CD14-positive monocyte (primary cell): ENCODE measurements at places on chromosomes 1 and 21.

DNA sequence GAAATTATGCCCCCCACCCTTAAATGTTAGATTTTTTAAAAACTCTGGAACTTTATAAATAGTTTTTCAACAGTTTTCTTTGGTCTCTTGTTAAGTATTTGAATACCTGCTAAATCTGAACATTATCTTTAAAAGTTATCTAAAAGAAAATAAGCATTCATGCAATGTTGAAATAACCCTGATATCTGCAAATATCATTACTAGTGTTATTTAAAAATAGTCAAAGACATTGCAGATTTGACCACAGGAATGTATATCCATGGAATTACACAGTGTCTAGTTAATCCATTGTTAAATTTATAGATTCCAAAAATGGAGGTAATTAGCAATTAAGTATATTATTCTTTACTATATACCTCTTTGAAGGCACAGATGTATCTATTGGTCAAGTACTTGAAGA, 42.0 kb downstream of the PRRX1 start:
- no peak for DNase-seq

DNA sequence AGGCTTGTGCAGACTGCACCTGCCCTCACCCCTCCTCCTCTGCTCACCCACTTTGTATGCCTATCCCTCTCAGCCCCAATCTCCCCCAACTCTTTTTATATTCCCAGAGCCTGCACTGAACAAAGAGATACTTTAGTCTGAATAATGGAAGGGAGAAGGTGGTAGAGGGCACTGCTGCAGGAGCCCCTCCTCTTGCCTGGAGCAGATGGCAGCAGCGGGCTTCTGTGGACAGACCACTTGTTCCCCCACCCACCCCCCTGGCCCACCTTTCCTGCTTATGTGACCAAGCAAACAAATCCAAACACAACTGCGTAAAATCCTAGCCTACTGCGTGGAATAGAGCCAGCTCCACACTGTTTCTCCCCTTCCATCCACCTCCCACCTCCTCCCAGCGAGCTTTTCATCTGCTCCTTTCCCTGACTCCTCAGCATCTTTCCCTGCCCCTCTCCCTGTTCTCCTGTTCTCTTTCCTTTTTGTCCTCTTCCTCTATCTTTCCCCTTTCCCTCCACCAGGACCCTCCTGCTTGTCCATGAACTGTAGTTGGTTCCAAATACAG, 27.5 kb downstream of the RGS8 start:
- no peak for DNase-seq

- DNase-seq: peak; percentile 95
Observed at GRCh38 chr1:231626535-231626950, at the start of gene DISC1. Gene DISC1 (plus strand): TSS chr1:231626790. CDS start chr1:231626868, 78 bp downstream.

- no peak for DNase-seq
Observed at GRCh38 chr21:15421441-15421881, 308.3 kb upstream of the USP25 start.

DNA sequence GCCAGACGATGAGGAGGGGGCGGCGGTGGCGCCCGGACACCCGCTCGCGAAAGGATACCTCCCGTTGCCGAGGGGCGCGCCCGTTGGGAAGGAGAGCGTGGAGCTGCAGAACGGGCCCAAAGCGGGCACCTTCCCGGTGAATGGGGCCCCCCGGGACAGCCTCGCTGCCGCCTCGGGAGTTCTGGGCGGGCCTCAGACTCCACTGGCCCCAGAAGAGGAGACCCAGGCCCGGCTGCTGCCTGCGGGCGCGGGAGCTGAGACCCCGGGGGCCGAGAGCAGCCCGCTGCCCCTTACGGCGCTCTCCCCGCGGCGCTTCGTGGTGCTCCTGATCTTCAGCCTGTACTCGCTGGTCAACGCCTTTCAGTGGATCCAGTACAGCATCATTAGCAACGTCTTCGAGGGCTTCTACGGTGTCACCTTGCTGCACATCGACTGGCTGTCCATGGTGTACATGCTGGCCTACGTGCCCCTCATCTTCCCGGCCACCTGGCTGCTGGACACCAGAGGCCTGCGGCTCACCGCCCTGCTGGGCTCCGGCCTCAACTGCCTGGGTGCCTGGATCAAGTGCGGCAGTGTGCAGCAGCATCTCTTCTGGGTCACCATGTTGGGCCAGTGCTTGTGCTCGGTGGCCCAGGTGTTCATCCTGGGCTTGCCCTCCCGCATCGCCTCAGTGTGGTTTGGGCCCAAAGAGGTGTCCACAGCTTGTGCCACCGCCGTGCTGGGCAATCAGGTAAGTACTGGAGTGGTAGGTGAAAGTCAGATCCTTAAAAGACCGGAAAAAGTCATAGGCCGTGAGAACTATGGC, 588 bp downstream of the FLVCR1 start:
- no peak for DNase-seq

DNA sequence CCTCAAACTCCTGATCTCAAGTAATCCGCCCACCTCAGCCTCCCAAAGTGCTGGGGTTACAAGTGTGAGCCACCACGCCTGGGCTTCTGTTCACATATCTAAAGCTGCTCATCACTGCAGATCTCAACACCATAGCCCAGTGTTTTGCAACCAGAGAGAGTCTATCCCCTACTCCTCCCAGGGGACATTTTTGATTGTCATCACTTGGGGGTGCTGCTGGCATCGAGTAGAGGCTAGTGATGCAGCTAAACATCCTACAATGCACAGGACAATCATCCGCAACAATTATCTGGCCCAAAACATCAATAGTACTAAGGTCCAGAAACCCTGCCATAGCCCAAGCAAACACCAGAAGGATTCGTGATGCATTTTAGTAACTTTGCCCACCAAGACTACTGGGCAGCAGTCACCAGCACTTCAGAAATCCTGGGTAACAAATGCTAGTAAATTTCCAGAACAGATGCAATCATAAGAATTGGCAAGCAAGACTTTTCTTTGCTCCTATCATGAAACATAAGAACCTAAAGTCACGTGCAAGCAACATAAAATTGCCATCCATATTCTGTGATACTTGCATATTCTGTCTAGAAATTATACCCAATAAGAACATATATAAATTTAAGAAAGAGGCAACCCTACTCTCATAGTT, 159.2 kb downstream of the APP start:
- no peak for DNase-seq

DNA sequence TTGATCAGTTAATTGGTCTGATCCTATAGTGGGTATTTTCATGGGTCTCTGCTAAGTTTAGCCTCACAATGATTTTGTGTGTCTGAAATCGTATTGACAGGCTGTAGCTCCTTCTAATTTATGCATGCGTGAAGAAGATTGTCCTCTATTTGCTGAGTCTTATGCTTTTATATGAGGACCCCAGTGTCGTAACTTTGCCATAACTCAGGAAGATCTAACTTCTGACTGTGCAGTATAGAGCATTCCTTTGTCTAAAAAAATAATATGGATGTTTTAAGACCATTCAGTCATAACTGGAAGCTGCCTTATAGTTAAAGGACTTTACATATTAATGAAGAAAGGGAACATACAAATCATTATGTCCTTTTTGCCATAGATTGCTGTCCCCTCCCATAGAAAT, 73.3 kb downstream of the CAMTA1 start:
- no peak for DNase-seq

DNA sequence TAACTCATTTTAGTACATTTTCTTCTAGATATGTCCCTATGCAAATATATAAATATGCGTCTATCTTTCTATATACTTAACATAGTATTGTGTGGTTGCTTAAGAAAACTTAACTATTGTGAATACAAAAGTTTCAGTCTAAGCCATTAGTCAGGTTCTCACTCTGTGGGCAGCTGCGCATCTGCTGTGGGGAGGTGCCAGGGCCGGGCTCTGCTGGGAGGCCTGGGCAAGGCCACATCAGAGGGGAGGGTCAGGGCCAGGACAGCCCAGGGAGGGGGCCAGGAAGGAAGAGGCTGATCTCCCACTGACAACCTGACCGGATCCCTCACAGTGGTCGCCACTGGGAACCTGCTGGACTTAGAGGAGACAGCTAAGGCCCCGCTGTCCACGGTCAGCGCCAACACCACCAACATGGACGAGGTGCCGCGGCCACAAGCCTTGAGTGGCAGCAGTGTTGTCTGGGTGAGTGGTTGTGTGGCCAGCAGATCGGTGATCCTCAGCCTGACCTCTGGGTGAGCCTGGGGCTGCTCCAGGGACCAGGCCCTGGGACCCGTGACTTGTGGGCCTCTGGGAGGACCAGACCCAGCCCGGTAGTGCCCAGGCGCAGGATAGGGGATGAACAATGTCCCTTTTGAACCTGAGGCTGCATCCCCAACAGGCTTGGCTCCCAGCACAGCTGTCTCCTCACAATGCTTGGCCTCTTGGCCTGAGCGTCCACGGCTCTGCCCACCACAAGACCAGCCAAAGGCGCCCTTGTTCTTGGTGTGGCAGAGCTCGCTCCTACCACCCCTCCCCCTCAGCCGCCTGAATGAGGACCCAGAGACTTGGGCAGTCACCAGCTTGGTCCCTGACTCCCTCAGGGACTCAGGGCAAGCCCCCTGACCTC, 20.2 kb downstream of the LDLRAP1 start:
- no peak for DNase-seq

GRCh38 chr1:230340526-230341161, 85.5 kb downstream of the PGBD5 start:
- DNase-seq: no peak

DNA sequence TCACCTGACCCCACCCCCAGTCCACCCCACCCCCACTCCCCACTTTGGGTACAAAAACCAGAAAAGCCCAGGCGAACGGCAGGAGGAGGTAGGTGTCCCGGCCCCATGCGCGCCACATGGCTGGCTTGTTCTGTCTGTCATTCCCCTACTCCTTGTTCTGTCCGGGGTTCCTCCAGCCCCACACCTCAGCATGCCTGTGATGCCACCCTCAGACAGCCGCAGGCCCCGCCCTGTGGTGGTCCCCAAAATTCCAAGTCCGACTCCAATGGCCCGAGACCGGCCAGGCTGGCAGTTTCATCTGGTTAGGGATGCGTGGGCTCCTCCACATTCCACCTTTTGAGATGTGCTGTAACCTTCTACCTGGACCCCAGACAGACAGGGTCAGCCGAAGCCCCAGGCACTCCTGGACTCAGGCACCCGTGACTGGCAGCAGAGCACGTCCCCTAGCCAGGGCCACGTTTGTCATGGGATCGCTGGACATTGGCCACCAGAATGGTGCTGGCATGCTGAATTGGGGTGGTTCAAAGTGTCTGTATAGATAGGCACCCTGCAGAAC, 94.4 kb downstream of the WDR4 start:
- no peak for DNase-seq

DNA sequence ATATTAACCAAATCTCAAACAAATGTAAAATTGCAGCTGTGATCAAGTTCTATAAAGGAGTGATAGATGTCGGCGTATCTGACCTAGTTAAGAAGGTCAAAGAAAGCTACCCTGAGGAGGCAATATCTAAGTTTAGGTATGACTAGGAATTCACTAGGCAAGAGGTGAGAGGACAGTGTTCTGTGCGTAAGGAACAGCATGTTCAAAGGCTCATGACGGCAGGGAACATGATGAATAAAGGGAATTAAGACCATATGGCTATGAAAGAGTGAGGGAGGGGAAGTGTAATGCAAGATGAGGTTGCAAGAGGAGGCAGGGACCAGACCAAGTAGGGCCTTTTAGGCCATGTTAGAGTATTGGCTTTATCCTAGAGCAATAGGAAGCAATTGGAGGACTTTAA, 8.6 kb downstream of the LIX1L start:
- no peak for DNase-seq

DNA sequence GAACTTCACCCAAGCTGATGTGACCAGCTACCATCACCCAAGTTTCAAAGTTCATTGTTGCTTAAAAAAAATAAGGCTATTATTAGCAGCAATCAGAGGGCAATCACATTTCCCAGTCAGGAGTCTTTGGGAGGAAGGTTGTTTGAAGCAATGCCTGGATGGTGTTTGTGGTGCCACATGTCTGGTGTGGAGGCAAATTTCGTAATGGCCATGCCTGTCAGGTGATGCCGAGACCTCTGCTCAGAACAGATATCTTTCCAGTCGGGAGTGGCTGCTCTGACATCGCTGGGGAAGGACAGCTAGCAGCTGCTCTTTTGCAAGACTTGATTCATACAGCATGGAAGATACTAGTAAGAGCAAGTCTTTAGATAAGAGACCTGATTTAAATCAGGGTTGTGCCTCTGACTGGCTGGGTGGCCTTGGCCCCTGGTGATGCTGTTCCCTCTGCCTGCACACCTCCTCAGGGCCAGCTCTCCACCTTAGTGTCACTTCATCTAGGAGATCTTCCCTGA, 187.8 kb upstream of the JUN start:
- DNase-seq: no peak

DNA sequence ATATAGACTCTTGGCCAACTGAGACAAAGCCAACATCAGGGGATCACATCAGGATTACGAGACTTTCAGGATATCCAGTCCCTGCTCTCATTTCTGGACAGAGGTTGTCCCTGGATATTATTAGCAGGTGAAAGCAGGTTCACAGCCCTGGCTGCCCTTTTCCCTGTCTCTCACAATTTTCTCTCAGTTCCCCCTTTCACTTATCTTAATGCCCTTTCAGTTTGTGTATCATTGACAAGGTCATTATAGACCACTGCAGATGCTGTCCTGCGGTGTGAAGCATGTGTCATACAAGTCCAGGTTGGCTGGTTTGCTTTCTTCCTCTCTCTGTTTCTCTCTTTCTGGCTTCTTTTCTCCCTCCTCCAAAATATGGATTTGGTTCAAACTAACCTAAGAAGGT, 2.1 kb upstream of the KLHDC9 start:
- no peak for DNase-seq

DNA sequence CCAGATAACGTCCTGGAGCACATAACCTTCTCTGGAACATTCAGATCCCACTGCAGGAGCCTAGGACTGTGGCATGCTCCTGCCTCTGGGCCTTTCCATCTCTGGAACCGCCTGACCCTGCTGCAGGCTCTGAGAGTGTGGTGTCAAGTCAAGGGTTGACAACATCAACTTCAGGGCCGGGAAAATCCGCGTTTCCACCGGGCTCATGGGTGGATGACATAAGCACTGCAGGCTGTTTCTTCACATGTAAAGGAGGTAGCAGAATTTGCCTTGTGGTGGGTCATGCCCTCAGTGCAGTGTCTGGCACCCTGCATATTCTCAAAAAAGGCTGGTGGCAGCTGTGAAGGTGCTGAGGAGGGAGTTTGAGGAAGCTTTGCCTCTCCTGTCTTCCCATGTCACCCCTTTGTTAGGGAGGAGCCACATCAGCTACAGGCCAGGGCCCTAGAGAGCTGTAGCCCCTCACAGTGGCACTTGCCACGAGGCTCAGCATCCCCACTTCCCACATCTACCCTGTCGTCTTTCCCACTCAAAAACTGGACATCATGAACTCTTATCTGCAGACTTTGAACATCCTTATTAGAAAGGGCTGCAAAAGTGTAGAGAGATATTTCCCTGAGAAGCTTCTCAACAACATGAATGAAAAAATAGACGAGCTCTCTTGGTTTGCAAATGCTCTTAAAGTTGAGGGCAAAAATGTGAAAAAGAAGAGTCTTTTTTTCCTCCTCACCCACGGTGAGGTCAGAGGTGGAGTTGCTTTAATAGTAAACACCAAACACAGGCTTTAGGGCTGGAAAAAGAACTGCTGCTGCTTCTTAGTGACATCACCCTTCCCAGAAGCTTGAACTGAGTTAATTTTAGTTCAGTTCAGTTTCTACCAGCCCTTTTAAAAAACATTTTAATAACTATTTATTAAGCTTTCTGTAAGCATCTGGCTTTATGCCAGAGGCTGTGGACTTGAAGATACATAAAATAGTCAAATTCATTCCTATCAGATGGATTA, 121.3 kb downstream of the HUNK start:
- no peak for DNase-seq

GRCh38 chr1:228211531-228212414, 3.9 kb downstream of the OBSCN start:
- no peak for DNase-seq
